Stimulated activated effector memory CD8-positive, alpha-beta T cell treated with anti-CD3 and anti-CD28 coated beads, Interleukin-12 subunit alpha, Interleukin-12 subunit beta, amount 100 ng/mL, for 72 hours (primary cell): ENCODE measurements at places on chromosomes 5 and 9.

DNA sequence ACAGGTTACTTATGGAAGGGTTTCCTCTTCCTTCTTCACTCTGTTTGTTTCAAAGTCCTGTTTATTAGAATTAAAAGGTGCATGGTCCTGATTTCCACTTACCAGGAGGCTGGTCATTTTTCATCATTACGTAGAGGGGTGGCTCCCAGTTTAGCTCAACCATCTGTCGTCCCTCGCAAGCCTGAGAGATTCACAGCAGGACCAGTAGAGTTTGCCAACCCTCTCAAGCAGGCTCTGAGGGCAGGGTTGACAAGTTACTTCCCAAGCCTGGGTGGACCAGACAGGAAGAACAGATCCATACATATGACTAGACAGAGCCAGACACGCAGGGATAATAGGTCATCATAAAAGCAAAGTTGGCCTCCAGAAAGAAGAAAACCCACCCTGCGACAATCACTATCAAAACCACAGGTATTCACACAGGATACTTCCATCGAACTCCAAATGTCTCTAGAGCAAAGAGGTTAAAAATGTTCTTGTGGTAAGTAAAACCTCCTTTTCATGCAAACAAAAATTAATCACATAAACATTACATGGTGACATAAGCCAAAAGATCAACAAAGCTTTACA, 151.9 kb downstream of the ELAVL2 start:
- DNase-seq, result no peak

- no peak for DNase-seq
These were observed 219.5 kb downstream of the KCTD16 start for GRCh38 chr5:144390133-144390532.

DNA sequence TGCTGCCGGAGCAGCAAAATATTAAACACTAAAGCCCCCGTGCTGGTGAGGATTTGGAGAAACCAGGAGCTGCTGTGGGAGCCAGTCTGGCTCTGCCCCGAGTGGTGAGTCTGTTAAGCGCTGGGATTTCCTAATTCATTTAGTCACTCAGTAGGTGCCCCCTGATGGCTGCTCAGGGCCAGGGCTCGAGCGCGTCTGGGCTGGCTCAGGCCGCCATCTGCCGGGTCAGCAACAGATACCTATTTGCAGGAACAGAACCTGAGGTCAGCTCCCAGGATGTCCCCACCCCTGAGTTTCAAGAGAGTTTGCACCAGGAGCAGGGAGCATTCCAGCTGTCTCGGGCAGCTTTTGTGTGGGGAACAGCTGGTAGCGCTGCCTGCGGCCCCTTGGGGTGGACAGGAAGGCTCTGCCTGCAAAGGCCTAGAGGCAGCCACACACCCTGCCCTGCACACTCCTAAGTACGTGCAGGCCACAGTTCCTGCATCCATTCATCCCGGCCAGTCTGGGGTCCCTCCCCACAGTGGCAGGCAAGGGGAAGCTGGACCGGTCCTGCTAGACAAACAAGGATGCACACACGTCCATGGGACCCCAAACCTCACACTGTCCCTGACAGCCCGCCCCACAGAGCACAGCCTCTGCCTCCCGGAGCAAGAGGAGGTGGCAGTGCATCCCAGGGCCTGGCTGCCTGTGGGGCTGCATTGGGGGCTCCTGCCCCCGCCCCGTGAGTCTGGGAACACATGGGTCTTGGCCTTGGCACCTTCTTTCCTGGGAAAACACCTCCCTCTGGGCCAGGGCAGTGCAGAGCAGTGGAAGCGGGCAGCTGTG, 83.7 kb downstream of the ADAMTS2 start:
- DNase-seq, result no peak

- DNase-seq, result no peak
These were observed 92.3 kb upstream of the COL5A1 start for GRCh38 chr9:134549336-134549735.

GRCh38 chr9:129946246-129946995, 96.6 kb downstream of the FNBP1 start:
- no peak for DNase-seq

DNA sequence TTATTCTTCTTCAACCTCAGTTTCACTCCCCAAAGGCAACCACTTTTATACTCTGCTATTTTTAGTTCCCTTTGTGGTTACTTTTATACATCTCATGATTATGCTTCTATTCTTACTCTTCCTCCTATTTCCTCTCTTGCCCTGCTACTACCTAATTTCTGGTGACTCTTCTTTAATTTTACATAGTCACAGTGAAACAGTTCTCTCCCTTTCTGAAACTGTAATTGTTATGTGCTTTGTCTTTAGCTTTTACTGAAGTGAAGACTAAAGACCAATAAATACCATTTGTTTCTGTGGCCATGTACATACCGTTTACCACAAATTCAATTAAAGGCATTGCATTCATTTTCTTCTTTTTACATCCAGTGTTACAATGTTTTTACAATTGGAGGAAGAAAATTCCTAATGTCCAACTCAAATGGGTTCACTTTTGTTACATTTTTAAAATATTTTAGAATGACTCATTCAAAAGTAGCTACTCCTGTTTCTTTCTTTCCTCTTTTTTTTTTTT, 410.6 kb downstream of the PSAT1 start:
- no peak for DNase-seq

GRCh38 chr5:181217803-181218062, 5.3 kb upstream of the TRIM41 start:
- no peak for DNase-seq

GRCh38 chr5:123881759-123882244, 369.8 kb downstream of the CSNK1G3 start:
- DNase-seq, result no peak

DNA sequence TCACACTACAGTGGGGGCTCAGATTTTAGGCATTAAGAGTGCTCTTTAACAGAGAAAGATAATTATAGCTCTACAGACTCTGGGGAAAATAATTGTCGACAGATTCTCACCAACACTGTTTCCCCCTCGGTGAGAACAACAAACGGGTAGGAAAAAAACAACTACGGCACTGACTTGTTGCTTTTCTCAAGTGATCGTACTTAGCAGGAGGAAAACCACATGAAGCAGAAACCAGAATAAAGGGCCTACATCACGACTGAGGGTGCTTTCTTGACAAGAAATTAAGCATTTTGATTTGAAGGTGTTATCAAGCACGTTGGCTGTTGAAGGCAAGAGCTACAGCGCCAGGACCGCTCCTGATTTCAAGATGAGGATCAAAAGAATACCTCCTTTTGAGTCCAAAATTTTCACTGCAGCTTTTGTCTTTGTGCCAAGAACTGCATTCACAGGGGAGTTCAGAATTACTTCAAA, 27.2 kb upstream of the CER1 start:
- no peak for DNase-seq

DNA sequence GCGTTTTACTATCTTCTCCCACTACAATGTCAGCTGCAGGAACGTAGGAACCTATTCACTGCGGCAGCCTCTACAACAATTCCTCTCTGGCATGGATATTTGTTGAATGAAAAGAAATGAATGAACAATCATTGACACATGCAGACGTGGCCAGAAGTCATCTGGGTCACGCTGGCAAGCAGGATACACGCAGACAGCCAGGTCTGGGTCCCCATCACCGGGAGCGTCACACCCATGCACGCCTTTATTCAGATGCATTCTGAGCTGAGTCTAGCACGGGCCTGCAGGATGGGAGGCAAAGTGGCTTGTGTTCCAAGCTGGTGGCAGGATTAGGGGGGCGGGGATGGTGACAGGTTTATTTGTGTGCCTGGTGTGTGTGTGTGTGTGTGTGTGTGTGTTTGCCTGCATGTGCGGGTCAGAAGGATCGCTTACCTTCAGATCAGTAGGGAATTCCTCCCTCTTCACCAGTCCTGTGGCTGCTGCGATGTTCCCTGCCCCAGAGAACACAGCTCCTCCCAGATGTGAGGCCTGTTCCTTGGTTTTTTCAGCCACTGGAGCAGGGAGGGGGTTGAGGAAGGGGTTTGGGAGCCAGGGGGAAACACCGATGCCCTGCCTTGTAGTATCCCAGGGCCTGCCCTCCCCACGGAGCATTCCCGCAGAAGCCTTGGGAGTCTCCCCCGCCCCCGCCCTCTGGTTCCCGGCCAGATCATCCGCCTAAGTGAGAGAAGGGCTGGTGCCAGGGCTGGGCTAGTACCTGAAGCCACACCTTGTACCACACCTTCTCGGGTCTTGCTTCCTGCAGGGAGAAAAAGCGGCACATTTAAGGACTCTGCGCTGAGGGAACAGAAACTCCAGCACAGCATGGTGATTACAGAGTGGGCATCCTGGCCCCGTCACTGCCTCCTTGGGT, 4.1 kb downstream of the SNCB start:
- DNase-seq, result no peak

GRCh38 chr5:72273547-72273946, 46.5 kb downstream of the MRPS27 start:
- no peak for DNase-seq

GRCh38 chr5:67156976-67157583, 39.5 kb downstream of the CD180 start:
- no peak for DNase-seq

DNA sequence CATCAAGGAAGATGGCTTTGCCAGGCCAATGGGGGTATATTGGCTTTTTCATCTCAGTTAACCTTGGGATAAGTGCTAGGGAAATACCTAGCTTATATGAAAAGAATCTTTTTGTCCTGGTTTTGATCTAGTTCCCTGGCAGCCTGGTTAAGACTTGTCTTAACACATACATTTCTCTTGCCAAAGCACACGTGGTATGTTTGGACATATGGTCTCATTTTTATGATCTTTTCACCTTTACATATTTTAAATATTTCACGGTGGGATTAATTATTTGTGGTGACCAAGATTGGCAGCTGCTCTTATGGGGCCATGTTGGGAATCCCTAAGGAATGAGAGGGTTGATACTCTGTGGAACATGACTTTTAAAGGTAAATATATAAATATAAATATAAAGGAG, 312.5 kb downstream of the NPR3 start:
- no peak for DNase-seq

DNA sequence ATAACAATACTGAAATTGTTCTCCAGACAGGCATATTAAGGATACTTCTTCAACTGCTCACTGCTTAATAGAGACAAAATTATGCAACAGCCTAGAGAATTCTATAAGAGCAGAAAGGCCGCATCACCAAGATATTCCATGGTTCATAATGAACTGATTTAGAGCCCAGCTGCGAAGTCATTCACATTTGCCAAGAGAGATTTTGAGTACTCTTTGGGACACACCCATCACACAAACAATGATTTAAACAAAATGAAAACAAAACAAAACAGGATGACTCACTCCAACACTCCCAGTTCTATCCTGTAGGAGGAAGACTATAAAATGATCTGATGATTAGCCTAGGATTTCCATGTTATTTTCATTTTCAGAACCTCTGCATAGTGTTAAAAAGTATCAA, 145.7 kb upstream of the GNA14 start:
- DNase-seq, result no peak

- DNase-seq, result no peak
These were observed 25.6 kb downstream of the PPWD1 start for GRCh38 chr5:65588694-65589093.

- DNase-seq, result no peak
These were observed 39.2 kb upstream of the SLC28A3 start for GRCh38 chr9:84379740-84380139.

- DNase-seq, result no peak
These were observed 128.5 kb upstream of the VLDLR start for GRCh38 chr9:2493109-2493508.

DNA sequence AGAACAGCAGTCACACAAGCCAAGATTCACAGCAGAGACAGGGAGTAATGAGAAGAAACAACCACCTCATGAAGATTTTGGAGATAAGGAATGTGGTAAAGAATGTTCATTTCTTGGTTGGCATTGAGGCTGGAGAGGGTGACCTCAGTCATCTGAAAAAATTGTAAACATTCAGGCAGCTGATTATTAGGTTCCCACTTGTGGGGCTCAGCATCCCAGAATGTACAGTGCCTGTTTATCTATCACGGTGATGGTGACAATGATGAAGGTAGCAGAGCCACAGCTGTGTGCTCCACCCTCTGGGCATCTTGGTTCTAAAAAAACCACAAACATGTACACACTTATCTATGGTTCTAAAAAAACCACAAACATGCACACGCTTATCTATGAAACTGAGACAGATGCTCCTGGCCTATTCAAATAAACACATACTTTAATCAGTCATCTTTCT, 143.9 kb upstream of the MOCS2 start:
- DNase-seq, result no peak

- DNase-seq, result no peak
These were observed 114.1 kb downstream of the PCSK5 start for GRCh38 chr9:76004526-76004925.

- no peak for DNase-seq
These were observed 45.9 kb downstream of the CERT1 start for GRCh38 chr5:75465480-75465879.

DNA sequence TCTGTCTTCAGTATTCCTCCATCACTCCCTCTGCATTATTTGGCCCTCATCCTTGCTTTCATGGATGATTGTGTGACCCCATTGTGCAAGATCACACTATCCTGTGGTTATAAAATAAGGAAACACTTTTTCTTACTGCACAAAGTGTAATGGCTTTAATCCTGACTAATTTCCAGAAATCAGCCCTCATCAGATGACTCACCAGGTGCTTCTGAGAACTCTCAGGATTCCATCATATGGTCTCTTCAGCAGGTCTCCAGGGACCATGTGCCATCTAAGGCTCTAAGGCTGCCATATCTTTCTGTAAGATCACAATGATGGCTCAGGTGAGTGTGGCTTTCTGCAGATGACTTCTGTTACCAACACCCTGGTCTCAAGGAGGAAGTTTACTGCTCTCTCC, 27.3 kb upstream of the FER start:
- no peak for DNase-seq

- no peak for DNase-seq
These were observed at the start of gene KCNN2 for GRCh38 chr5:114361724-114362196. Gene KCNN2 (plus strand): TSS chr5:114362070. CDS start chr5:114362140, 70 bp downstream.

DNA sequence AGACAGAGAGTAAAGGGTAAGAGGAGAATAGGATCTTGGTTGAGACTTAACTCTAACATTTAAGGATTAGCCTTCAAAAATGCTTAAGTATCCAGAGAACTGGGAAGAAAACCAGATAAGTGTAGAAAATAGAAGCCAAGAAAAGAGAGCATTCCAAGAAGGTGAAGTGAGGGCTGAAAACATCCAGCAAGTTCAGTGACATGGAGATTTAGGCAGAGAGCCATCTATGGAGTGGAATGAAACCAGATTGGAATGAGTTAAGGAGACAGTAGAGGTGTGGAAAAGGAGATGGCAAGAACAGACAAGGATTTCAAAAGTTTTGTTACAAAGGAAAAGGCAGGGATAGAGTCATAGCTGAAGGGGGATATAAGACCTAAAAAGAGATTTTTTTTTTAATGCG, 188.1 kb downstream of the TRPM3 start:
- DNase-seq, result no peak

DNA sequence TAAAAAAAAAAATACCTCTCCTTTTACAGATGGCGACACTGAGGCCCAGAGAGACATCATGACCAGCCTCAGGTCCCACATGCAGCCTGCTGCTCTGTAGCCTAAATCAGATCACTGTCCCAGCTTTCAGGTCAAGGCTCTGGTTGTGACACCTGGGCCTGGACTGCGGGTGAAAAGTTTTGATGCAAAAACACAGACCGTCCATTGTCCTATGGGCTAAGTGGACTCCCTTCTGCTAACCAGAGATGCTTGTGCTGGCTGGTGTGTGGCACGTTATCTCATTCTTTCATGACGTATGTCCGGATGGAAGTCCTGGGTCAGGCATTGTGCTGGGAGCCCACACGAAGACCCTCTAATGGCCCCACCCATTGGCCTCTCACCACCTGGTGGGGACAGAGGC, 7.8 kb downstream of the NEK6 start:
- DNase-seq, result no peak
